ENCODE measurements at places on chromosomes 16 and 17.
A peak's percentile ranks its signal among the peaks of the same experiment; 100 is the strongest.

DNA sequence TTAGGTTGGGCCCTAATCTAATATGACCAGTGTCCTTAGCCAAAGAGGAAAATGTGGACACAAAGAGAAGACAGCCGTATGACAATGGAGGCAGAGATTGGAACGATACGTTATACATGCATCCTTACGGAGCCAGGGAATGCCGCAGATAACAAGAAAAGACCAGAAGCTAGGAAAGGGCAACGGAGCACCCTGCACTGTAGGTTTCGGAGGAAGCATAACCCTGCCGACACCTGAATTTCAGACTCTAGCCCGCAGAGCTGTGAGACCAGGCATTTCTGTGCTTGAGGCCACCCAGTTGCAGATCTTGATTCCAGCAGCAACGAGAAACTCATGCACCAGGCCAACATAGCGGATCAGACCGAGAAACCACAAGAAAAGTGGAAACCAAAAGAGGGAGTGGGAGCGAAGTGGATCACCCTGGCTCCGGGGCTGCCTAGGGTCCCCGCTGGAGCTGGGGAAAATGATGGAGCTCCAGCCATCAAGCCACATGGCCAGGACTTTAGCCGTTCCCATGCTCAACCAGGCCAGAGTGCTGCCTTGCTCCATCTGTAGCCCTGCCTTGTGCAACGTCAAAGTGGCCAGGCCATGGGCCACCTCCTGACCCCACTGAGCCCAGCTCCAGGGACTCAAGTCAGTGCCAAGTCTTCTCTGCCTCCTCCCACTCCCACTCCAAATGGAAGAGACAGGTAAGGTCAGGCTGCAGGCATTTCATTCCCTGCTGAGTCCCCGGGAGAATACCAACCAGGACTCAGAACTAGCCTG lies 51.7 kb upstream of the RPL38 start:
- DNase-seq = no peak

GRCh38 chr17:29207975-29208374 lies 27.8 kb upstream of the MYO18A start:
- no peak for DNase-seq

DNA sequence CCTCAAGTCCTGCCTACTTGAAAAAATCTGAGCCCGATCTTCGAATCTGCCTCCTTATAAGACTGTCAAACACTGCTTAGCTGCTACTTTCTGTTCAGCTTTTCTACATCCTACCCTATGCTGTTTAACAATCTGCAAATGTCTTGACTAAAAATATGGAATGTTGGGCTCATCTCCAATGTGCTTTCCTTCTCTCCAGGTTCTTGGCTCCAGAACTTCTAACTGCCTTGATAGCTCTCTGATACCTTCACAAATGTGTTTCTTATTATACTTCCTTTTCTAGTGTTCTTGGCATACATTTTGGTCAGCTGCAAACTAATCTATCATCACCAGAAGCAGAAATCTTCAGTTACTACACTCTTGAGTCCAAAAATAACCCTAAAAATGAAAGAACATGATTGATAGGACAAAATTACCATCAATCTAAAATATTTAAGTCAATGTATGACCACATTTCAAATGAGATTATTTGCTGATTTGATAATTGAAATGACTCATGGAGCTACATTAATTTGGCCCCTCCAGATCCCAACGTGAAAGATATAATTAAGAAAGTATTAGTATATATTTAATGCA lies 372.3 kb upstream of the MON1B start:
- DNase-seq = no peak

DNA sequence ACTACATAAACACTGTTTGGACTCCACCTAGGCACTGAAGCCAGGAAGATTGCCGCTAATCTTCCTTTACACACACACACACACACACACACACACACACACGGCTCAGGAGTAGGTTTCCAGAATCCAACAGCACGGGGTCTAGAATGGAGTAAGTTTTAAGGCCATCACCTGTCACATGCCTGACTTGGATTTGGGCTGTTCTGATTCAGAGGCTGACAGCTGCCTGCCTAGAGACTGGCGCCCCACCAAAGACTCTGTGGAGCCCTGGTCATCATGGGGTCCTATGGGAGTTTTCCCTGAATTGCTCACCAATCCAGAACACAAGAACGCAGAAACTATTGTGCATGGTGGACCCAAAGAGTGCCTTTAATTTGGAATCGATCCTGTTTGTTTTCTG lies 10.9 kb downstream of the CDRT4 start:
- DNase-seq = no peak

- DNase-seq = no peak
These were observed 9.7 kb downstream of the RAD51C start for GRCh38 chr17:58702045-58702476.

DNA sequence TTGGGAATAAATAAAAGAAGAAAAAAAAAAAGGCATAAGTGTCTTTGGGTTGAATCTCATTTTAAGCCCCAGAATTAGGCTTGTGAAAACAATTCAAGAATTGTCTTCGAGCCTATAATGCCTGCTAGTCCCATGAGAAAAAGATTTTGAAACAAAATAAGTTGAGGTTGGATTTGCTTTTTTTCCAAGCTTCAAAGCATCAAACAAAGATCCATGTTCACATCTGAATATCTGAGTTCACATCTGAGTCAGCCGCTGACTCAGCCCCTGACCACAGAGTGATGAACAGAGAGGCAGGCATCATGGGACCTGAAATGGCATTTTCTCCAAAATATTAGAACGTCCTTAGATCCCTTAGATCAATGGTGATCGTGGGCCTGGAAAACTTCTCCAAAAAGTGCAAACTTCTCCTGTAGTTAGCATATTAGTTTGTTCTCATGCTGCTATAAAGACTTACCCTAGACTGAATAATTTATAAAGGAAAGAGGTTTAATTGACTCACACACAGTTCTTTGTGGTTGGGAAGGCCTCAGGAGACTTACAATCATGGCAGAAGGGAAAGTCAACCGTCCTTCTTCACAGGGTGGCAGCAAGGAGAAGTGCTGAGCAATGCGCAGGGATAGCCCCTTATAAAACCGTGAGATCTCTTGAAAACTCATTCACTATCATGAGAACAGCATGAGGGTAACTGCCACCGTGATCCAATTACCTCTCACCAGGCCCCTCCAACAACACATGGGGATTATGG lies 294.6 kb upstream of the HSBP1 start:
- no peak for DNase-seq

DNA sequence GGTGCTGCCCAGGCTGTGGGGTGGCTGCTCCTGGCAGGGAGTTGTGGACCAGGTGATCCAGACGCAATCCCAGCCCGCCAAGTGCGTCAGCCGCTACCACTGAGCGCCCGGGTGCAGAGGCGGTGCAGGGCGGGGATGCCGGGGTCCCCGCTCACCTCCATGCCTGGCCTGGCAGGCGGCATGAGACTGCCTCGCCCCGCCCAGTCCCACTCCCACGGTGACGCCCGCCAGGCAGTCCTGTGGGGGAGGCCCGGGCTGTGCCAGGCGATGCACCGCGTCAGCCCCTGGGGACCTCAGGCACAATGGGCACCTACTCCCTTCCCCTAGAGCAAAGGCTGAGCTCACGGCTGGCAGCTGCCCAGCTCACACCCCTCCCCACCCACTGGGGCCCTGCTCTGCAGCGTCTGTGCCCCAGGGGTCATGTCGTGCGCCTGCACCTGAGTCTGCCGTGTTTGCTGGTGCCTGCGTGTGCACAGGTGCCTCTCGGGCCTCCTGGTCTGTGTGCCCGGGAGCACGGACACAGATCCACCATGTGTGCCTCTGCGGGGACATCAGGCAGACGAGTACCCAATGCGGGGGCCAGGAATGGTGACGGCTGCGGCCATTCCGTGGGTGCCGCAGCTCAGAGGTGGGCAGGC lies 5.3 kb downstream of the RPUSD1 start:
- no peak for DNase-seq

- peak; percentile 72 for DNase-seq
These were observed 50.4 kb downstream of the OR1D5 start for GRCh38 chr17:3012926-3013581.

GRCh38 chr17:72165867-72166439 lies 45.1 kb downstream of the SOX9 start:
- DNase-seq = no peak

GRCh38 chr17:54013072-54013471 lies 190.3 kb downstream of the KIF2B start:
- no peak for DNase-seq

DNA sequence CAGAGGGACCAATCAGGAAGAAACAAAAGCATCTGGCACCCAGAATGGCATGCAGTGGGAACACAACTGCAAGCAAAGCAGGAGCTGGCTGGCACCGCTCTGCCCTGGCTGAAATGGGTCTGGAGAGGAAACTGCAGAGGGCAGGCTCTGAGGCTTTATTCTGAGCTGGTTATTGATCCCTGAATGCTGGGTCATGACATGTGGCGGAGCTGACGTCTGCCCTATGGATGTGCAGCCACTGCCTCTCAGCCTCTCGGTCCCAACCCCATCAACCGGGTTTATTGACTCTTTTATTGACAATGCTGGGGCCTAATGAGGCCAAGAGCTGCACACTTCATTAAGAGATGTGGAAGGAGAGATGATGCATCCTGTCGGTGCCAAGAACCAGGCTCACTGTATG lies 3.9 kb upstream of the SKAP1 start:
- no peak for DNase-seq

DNA sequence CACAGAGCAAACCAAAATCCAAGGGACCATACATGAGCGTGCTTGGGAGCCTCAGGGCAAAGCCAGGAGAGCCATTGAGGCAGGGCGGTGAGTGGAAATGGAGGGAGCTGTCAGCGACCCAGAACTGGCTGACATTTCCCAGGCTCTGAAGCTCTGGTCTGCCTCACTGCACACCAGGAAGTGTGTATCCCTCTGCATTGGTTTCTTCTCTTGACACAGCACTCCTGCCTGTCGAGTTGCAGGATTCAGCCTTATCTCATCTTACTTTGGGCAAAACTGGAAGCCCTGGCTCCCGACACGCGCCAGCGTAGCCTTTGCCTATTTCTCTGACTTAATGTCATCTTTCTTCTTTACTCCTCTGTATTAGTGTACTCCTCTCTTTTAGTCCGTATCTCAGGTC lies 144.7 kb upstream of the HS3ST3A1 start:
- no peak for DNase-seq

DNA sequence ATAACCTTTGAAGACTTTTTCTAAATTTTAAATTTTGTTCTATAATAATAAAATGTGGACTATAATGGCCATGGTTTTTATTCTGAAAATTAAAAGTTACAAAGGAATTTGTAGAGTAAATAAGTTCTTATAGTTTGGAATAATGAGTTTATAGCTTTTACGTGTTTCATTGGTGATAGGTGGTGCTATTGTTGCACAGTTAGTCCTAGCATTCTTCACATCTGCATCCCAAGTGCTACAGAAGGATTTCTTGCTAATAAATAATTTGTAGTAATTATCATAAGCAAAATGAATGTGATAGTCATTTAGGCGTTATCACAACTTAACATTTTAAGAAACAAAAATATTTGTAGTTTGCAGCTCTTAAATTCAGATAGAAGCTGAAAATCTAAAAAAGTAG lies 67.9 kb downstream of the BCAS3 start:
- DNase-seq = no peak

GRCh38 chr17:36727052-36727451 lies 125.7 kb downstream of the MRM1 start:
- no peak for DNase-seq

GRCh38 chr16:740764-741505 lies at the start of gene CIAO3:
Gene CIAO3 (minus strand): TSS chr16:740997. CDS start chr16:740985, 12 bp downstream.
- DNase-seq = peak; percentile 94

DNA sequence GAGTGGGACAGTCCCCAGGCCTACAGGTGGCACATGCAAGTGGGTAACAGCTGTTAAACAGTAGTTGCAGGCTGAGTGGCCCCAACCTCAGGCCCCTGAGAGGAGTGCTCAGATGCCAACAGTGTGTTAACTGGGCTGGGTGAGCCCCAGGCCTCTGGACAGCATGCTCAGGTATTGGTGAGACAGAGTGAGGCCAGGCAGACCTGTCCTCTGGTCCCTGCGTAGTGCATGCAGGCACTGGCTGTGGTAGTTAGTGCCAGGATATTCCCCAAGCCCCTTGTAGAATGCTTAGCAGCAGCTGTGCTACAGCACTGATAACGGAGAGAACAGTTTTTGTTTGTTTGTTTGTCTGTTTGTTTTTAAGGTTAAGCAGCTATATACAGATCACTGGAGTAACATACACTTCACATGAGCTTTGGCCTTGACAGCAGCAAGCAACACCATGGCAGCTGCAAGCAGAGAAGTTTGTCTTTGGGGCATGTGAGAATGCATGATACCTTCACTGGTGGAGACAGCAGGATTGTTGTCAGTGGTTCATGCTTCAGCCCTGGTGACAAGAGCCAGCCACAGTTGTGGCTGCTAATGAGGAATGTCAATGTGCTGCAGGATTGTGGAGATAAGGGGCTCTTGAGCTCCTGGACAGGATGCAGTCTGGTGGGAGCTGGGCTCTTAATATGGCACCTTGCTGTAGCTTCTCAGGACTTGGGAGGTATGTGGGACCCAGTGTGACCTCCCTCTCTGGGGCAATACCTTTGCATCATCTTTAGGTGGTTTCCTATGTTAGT lies 614.4 kb downstream of the CDH11 start:
- no peak for DNase-seq

DNA sequence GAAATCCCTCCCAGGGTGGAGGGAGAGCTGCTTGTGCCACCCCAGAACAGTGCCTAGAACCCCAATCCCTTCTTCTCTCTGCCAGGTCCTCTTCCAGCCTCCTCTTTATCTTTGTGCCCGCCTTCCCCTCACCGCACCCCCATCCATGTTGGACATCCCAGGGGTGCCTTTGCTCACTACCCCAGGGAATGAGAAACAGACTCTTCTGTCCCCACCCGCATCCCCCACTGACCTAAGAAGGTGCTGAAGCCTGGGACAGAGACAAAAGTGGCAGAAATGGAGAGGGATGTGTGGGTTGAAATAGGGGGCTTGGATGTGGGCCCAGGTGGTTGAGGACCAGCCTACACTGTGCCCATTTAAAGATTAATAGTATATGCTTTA lies 17.0 kb downstream of the ALOX15B start:
- no peak for DNase-seq

GRCh38 chr17:35627417-35627816 lies 40.3 kb downstream of the AP2B1 start:
- no peak for DNase-seq

DNA sequence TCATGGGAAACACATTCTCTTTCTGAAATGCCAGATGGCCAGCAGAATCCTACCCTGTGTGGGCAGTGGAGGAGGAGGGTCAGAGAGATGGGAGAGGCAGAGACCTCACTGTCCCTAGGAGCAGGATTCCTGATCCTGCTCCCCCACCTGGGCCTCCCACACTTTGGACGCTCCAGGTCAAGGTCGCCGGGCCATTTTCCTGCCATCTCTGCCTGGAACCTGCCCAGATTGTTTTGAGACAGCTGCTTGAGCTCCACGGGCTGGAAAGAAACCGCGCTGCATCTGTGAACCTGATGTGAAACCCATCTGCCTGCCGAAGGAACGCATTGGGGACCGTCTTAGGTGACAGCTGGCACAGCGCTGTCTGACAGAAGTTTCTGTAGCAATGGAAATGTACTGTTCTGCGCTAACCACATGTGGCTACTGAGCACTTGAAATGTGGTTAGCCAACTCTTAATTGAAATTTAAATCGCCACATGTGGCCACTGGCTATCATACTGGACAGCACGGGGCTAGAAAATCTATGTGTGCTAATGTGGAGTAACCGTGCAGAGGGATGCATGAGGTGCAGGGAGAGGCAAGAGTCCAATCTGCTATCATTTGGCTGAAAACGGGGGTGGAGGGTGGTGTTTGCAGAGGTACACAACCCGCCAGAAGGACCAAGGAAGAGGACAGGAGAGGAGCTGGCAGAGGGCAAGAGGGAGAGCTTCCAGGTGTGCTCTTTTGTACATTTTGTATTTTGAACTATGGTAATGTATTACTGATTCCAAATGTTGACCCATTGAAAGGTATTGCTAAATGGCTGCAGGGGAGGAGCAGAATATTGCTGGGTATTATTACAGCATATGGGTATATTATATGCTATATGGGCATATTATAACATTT lies 15.4 kb upstream of the NUBP1 start:
- no peak for DNase-seq
